Substantia nigra (tissue), 51 donors: ENCODE measurements at places on chromosomes 11 and 22.

- no peak for DNase-seq
These were observed 48.9 kb upstream of the MYEOV start for GRCh38 chr11:69245041-69245440.

DNA sequence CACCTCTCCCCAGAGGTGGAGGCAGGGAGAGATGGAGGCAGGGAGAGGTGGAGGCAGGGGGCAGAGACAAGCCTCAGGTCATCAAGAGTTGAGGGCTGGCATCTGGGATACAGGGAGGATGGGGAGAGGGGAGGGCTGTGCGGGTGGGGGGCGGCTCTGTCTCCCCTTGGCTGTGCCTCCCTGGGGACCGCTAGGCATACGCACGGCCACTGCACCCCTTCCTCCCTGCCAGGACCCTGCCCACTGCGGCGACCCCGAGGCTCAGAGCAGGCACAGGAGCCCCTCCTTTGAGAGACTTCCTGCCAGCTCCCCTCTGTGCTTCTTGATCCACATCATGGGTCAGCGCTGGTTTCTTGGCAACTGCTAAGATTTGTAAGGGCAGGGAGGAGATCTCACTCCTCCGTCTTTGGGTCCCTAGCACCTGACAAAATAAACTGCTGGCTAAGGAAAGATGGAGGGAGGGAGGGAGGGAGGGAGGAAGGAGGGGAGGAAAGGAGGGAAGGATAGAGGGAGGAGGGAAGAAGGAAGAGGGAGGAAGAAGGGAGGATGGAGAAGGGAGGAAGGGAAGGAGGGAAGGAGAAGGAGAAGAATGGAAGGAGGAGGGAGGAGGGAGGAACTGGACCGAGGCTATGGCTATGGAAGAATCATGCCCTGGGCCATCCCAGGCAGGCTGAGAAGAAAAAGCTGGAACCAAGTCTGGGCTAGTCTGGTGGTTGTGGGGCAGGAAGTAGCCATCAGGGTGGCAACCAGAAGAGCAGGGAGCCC, 18.5 kb downstream of the PRR33 start:
- DNase-seq, result no peak

DNA sequence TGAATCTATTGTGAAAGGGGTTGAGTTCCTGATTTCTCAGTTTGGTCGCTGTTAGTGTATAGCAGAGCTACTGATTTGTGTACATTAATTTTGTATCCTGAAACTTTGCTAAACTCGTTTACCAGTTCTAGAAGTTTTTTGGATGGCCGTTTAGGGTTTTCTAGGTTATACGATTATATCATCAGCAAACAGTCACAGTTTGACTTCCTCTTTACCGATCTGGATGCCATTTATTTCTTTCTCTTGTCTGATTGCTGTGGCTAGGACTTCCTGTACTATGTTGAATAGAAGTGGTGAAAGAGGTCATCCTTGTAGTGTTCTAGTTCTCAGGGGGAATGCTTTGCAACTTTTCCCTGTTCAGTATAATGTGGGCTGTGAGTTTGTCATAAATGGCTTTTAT, 24.6 kb upstream of the OOSP4B start:
- DNase-seq, result no peak

DNA sequence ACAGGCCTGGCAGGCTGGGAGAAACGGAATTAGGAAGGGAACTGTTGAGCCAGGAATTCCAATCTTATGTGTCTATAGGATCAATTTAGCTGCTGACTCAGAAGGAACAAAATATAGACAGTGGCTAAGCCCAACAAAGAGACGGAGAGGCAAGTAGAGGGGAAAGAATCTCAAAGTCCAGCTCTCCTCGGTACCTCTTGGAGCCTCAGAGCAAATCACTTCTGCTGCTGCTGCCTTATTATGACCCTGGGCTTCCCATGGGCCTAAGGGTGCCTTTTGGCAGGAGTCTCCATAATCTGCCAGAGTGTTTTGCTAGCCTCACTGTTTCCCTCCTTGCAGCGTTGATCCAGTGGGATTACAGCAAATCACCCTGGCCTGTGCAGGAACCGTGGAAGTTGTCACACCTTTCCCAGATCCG, 31.7 kb downstream of the PAX6 start:
- DNase-seq, result no peak

DNA sequence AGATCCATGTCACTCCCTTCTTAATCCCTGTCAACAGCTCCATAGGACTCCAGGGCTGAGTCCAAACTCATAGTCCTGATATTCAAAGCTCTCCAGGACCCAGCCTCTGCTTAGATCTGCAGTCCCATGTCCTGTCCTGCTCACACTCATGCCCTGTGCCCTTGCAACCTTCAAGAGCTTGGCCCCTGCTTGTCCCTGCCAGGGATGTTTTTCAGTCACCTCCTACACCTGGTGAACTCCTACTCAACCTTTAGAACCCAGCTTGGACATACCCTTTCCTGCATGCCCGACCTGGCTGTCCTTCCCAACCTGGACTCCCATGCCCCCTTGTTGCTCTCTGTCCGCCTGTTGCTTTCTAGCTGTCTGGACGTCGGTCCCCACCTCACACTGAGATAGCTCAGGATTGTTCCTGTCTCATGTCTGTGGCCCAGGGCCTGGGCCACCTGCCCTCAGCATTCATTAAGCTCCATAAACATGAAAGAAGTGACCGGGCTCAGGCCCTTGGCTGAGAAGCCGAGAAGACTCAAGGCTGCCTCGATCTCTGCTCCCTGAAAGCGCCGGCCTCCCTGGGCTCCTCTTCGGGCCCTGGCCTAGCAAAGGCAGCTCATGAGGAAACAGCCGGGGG, 48.8 kb upstream of the RTL6 start:
- DNase-seq, result no peak

GRCh38 chr11:32168924-32169323, 78.0 kb downstream of the RCN1 start:
- DNase-seq, result no peak

- no peak for DNase-seq
These were observed 47.5 kb upstream of the CDON start for GRCh38 chr11:126109941-126110731.
